NCI-H1417 treated with DMSO at 0.1 percent for 48 hours (cell line): ENCODE measurements at places on chromosomes 7 and 10.

DNA sequence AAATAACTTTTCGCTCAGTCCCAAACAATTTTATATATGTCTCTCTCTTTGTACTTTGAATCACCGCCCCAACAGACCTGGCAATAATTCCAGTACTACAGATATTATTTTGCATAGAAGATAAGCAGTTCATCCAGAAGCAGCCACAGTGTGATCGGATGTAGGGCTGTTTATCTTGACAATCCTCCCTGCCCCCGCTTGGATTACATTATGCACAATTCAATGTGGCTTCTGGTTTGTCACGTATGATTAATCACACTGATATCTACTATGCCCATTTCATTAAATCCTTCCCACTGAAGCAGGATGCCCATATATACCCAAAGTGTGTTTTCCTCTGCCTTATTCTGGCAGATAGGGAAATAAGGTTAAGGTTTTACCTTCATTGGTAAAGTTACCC, 115.2 kb downstream of the PDE1C start:
- no peak for DNase-seq

DNA sequence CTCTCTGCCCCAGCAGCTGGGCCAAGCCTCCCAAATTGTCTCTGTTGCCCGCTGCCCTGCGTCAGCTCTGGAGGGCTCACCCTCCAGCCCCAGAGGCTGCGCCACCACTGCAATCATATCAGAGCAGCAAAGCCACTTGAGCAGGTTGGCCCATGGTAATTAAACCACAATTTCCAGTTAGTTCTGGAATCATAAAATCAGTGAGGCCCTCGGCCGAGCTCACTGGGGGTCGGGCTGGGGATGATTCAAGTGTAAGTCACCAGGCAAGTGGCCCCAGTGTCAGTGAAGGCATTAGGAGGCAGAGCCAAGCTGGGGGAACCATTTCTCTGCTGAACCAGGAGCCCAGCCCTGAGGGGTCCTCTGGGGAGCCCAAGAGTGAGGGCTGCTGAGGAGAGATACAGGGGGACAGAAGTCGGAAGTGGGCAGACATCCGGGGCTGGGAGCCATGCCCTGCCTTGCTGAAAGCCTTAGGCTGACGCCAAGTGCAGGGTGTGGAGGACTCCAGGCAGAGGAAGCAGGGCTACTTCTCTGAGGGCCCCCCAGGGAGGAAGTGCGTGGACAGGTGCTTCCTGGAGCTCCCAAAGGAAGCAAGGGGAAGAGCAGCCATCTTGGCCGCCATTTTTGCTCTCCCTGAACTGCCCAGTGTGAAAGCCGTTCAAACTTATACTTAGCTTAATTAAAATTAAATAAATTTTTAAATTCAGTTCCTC, 29.5 kb upstream of the SLC29A3 start:
- no peak for DNase-seq

GRCh38 chr10:92839191-92840085, 8.9 kb upstream of the EXOC6 start:
- DNase-seq = no peak

DNA sequence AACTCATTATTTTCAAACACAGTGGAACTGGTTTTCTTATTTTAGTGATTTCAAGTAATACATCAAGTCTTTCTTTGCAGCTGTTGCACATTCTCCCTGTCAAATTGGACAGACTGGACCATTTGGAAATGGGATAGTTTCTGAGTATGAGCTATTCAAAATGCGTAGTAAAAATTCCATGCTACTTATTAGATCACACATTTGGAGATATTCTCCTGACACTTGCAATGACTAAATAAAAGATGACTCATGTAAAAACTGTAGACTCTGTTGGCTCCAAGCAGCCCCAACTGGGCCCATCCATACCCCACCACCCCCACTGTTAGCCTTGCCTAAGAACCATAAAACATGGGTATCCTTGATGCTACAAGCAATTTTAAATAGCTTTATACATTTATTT, 25.9 kb upstream of the BICC1 start:
- no peak for DNase-seq

DNA sequence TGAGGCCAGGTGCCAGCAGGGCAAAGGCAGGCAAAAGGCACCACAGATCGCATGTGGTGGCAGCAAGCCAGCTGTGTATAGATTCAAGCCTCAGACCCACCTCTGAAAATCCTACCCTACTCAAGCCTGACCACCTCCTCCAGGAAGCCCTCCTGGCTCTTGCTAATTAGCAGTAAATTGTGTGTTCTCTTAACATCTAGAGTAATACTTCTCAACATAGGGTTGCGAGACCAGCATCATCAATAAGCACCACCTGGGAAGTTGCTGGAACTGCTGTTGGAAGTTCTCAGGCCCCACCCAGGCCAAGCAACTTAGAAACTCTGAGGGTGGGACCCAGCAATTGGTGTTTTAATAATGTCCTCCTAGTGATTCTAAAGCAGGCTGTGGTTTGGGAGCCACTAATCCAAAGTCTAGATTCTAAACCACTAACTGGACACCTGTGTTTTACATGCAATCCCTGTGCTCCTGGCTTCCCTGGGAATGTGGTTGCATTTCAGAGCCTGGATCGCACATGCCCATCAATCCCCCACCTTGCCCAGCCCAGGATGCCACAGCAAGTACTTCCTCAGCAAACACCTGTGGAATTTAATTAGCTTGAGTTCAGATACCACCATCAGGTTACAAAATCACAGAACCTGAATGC, 46.2 kb downstream of the KCNMA1 start:
- DNase-seq = no peak

GRCh38 chr10:109820620-109821405, 102.5 kb downstream of the XPNPEP1 start:
- no peak for DNase-seq

DNA sequence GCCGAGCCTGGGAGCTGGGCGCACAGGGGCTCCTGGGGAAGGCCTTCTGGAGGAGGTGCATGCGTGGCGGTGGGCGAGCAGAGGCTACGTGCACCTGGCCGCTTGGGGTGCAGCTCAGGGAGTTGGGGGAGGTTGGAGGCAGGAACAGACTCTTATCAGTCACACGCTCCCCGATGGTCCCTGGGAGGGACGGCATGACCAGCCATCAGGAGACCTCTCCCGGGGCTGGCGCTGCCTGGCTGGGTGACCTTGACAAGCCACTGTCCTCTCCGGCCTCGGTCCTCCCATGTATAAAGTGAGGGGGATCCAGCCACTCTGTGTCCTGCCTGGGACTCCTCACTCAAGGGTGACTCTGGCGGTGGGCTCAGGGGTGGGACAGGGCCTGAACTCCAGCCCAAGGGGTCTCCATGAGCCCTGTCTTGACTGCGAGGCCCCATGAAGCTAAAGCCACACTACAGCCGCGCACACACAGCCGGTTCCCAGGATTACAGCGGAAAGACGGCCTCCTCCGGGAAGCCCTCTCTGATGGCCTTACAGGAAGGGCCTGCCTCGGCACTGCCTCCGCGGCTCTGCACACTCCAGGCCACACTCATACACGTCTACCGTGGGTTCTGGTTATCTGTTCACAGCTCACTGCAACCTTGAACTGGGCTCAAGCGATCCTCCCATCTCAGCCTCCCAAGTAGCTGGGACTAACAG, 2.3 kb downstream of the TMEM184A start:
- no peak for DNase-seq

DNA sequence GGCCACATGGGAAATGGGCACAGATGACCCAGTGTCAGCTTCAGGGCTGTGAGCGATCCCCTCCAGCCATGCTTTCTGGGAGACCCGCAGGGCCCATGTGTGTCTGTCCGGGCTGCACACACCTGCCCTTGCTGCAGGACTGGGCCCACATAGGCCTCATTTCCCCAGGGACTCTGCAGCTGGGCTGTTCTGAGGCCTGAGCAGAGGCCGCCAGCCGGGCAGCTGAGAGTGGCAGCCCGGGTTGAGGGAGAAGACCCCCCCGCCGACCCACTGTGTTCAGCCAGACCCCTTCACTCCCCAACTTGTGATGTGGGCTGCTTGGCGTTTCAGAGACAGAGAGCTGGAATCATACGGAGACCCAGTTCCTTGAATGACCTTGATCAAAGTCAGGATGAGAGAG, 50.1 kb upstream of the DPYSL4 start:
- no peak for DNase-seq

DNA sequence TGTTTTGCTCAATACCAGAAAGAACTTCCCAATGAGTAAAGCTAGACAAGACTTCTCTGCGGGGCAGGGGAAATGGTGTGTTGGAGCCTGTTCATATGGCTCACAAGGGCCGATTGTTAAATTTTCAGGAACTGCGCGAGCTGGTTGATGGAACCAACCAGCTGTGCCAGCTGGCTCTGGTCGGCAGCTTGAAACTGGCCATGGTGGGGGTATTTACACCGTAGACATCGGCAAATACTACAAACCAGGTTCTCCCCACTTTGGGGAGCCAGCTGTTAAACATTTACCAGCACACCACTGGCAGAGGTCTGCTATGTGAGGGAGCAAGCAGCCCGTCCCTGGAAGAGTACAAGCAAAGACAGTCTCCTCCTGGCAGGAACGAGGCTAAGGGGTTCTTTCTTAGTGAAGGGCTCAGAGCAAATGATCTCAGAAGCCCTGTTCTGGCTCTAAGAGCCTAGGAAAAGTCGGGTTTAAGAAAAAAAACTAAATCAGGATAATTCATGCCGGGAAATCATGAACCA, 8.8 kb upstream of the ZMIZ1 start:
- no peak for DNase-seq

DNA sequence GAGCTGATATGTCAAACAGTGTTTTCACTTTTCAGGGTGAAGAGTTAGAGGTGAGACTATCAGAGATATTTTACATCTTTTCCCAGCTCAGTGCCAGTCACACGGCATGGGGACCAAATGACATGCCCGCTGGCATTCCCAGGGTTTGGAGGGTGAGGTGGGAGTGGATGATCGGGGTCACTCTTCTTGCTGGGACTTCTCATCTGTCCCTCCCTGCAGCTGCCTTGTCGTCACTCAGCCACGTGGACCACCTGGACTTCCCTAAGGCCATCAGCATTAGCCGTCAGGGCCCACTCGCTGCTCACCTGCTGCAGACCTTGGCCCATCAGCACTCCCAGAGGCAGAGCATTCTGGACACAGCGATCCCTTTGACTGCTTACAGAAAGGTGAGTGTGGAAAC, 301.8 kb downstream of the DNAJB6 start:
- no peak for DNase-seq

DNA sequence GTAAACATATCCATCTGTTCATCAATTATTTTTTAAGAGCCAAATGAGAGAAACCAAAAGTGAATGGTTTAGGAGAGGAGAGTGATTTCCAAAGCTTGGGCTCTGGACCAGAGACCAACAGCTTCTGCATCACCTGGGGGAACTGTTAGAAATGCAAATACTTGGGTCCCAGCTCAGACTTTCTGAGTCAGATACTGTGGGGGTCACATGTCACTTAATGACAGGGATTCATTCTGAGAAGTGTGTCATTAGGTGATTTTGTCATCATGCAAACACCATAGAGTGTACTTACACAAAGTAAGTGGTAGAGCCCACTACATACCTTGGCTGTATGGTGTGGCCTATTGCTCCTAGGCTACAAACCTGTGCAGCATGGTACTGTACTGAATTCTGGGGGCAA, 128.5 kb upstream of the PRR15 start:
- DNase-seq = no peak

DNA sequence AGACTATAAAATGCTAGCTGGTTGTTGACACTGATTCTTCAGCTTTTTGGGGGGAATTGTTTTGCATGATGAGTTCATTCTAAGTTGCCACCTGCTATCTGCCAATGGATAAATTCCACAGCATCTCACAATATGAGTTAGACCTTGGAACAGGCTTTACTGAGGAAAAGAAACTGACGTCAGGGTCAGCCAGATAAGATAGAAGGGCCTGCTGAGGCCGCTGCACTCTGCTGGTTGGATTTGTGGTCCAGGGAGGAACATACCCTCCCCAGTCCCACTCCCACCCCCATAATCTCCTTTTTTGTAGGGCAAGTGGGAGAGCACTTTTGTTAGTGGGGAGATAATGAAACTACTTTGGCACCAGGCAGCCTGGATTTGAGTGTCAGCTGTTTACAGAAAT, 110.6 kb upstream of the PRR15 start:
- DNase-seq = no peak

DNA sequence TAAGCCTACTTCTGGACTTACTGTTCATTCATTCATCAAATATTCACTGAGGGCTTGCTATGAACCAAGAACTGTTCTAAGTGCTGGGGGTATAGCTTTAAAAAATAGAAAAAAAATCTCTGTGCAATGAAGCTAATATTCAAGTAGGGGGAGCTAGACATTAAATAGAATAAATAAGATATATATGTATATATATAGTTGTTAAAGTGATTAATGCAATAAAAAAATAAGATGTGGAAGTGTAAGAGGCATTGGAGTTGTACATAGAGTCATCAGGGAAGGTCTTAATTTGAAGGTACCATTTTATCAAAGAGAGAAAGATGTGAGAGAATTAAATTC, 181.2 kb upstream of the AGR3 start:
- DNase-seq = no peak

DNA sequence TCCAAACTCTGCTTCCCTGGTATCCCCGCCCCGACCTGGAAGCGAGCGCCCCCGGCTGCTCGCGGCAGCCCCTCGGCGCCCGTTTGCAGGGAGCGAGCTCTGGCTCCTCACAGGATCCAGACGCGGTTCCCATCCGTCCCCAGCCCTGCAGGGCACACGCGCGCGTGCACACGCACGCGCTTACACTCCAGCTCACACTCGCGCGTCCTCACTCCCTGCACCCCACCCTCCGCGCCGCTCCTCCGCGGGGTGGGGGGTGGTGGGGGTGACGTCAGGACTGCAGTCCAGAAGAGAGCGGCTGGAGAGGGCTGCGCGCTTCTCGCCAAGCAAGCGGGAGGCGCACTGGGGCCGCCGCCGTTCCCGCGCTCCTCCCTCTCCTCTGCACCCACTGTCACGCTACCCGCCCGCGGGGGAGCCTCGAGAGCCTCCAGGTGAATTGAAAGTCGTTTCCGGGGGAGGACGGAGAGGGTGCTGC, 255.6 kb downstream of the OTUD1 start:
- DNase-seq = no peak

DNA sequence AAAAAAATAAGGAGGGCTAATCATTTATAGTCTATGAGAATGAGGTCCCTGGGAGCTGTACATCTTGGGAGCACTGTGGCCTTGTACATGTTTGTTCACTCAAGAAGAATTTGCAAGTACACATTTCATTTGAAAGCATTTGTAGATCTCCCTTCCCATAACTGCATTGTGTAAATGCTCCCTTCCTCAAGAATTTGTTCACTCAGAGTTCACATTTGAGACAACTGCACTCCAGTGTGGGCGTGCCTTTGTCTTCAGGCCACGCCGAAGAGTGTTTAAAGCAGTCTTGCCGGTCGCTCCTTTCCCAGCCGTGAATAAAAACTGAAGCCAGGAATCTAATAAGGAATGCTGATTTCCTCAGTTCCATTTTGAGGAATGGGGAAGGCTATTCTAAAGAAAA, 291.1 kb upstream of the LYZL1 start:
- no peak for DNase-seq

- DNase-seq = no peak
These were observed 125.1 kb downstream of the PLXDC2 start for GRCh38 chr10:19941206-19941880.
